ENCODE measurements at places on chromosomes 3 and 15. TPM values are rescaled to one million over a fixed set of nuclear protein-coding genes. Genes with fewer than 3 reads are reported as not detected.

LINGO1 gene
- 0.15 TPM for total RNA-seq

DNA sequence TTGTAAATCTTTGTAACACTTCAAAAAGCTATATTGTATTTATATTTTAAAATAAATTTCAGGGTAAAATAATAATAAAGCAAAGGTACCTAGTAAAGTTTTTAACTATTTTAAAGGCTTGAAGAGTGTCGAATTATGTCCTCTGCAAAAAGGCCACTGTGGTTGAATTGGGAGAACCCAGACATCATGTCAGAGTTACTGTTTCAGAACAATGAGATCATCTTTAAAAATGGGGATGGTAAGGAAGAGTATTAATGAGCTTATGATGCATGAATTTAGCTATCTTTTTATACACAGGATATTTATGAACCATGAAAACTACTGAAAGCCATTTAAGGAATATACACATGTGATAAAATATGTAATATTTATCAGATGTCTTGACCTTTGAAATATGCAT is 26.3 kb downstream of the KCNMB3 start:
- H3K4me1 ChIP-seq, result no peaks in the 10 kb centered on the region
- no peak for DNase-seq
- H3K36me3 ChIP-seq, result no peaks in the 10 kb centered on the region
- H3K27ac ChIP-seq, result no peak overlapping the region
- no peak overlapping the region for H3K4me3 ChIP-seq

DNAJC19 gene
- total RNA-seq, result 39.1 TPM

CFAP100 gene
- 32.5 TPM for total RNA-seq

- H3K4me1 ChIP-seq, result peaks cover 6% of the 10 kb centered on the region
- peaks cover 7% of the 10 kb centered on the region for H3K36me3 ChIP-seq
- H3K4me3 ChIP-seq, result no peak overlapping the region
- H3K27me3 ChIP-seq, result no peaks in the 10 kb centered on the region
These were observed 26.4 kb downstream of the ASB7 start for GRCh38 chr15:100628746-100629145.

DNA sequence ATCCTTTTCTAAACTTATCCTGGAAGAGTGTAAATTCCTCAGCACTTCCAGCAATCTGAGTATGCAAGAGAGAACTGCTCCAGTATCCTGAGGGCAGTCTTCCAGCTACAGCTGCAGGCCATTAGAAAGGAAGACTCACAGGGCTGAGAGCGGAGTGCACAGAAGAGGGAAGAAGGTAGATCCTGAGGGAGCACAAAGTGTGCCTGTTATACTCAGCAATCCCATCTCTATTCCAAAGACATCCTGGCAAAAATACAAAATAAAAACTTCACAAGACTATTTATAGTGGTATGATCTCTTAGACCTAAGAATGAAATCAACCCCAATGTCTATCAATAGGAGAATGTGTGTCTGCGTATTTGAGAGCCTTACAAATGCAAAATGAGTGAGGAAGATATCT is 292.0 kb downstream of the ZIC1 start:
- no peak overlapping the region for H3K4me3 ChIP-seq
- H3K36me3 ChIP-seq, result no peaks in the 10 kb centered on the region
- H3K4me1 ChIP-seq, result no peaks in the 10 kb centered on the region
- no peaks in the 10 kb centered on the region for H3K27me3 ChIP-seq
- H3K27ac ChIP-seq, result no peak overlapping the region

DNA sequence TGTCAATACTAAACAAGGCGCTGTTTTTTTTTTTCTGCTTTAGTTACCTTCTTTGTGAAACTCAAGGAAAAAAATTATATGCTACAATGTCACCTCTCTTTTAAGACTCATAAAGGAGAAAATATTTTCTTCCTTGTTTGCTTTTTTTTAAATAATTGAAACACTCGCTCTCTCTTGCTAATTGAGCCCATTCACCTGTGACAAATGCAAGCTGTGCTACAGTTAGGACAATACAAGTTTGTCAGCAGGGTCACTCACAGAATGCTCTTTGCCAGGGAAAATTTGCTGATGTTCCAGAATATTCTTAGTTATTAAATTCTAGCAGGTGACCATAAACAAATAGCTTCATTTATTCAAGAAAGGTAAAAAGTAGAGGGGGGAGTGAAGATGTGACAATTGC is 375.9 kb upstream of the DPPA4 start:
- no peaks in the 10 kb centered on the region for H3K4me1 ChIP-seq
- H3K27me3 ChIP-seq, result no peaks in the 10 kb centered on the region
- DNase-seq, result no peak
- H3K36me3 ChIP-seq, result no peaks in the 10 kb centered on the region

DNA sequence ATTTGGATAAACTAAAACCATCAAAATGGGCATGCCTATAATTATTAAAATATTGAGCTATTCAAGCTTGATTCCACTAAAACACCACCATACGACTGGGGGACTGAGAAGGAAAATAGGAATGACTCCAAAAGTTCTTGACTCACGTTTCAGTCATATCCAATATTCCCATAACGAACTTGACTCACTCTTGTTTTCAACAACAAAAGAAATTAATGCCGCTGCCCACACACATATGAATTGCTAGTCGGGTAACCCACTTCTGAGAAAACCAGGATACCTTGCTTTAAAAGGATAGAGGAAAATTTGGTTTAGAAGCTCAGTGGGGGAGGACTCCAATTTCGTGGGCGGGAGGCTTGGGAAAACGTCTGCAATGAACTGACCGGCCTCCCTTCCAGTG is 5.2 kb downstream of the HTR3C start:
- no peaks in the 10 kb centered on the region for H3K27me3 ChIP-seq
- no peak for DNase-seq
- H3K4me1 ChIP-seq, result no peaks in the 10 kb centered on the region
- no peaks in the 10 kb centered on the region for H3K36me3 ChIP-seq
- no peak overlapping the region for H3K27ac ChIP-seq

- no peaks in the 10 kb centered on the region for H3K27me3 ChIP-seq
- no peak overlapping the region for H3K4me3 ChIP-seq
- peak overlapping the region; percentile 12 for H3K27ac ChIP-seq
- DNase-seq, result no peak
- no peaks in the 10 kb centered on the region for H3K36me3 ChIP-seq
These were observed 36.6 kb upstream of the CD47 start for GRCh38 chr3:108127301-108127988.

GRCh38 chr15:63050731-63051155 is 8.2 kb downstream of the TPM1 start:
- no peaks in the 10 kb centered on the region for H3K36me3 ChIP-seq
- H3K27ac ChIP-seq, result peak overlapping the region; percentile 95
- H3K27me3 ChIP-seq, result no peaks in the 10 kb centered on the region
- no peak for DNase-seq
- H3K4me3 ChIP-seq, result peak overlapping the region; percentile 71
- peaks cover 52% of the 10 kb centered on the region for H3K4me1 ChIP-seq

MYLK gene
- 176 TPM for total RNA-seq

- no peak for DNase-seq
- H3K27ac ChIP-seq, result no peak overlapping the region
- H3K36me3 ChIP-seq, result no peaks in the 10 kb centered on the region
- no peaks in the 10 kb centered on the region for H3K27me3 ChIP-seq
- peaks cover 3% of the 10 kb centered on the region for H3K4me1 ChIP-seq
- no peak overlapping the region for H3K4me3 ChIP-seq
These were observed 253.1 kb upstream of the TRIM42 start for GRCh38 chr3:140424726-140425125.

- H3K27ac ChIP-seq, result no peak overlapping the region
- no peaks in the 10 kb centered on the region for H3K4me1 ChIP-seq
- H3K4me3 ChIP-seq, result no peak overlapping the region
- no peaks in the 10 kb centered on the region for H3K27me3 ChIP-seq
- no peak for DNase-seq
These were observed 86.6 kb downstream of the MSL2 start for GRCh38 chr3:136109499-136109898.

DNA sequence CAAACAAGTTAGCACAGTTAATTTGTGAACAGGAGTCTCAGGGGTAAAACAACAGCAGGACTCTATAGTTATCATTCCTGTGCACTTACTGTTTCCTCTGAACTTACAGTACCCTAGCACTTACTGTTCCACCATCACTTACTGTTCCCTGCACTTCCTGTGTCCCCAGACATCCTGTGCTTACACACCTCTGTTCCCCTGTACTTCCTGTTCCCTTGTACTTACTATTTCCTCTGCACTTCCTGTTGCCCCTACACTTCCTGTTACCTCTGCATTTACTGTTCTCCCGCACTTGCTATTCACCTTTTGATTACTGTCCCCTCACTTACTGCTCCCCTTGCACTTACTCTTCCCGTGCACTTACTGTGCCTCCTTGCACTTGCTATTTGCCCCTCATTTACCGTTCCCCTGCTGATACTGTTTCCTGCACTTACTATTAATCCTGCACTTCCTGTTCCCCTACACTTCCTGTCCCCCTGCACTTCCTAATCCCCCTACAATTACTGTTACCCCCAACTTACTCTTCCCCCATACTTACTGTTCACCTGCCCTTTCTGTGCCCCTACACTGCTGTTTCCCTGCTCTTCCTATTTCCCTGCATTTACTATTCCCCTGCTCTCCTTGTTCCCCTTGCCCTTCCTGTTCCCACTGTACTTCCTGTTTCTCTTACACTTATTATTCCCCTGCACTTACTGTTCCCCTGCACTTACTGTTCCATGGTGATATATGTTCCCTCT is 30.3 kb downstream of the TPRA1 start:
- no peaks in the 10 kb centered on the region for H3K27me3 ChIP-seq
- DNase-seq, result no peak
- no peak overlapping the region for H3K27ac ChIP-seq
- H3K4me3 ChIP-seq, result no peak overlapping the region

SLC9C1 gene
- total RNA-seq, result not detected

GRCh38 chr15:77167406-77167805 is 96.5 kb upstream of the TSPAN3 start:
- H3K36me3 ChIP-seq, result no peaks in the 10 kb centered on the region
- H3K27ac ChIP-seq, result no peak overlapping the region
- peaks cover 4% of the 10 kb centered on the region for H3K4me1 ChIP-seq

DNA sequence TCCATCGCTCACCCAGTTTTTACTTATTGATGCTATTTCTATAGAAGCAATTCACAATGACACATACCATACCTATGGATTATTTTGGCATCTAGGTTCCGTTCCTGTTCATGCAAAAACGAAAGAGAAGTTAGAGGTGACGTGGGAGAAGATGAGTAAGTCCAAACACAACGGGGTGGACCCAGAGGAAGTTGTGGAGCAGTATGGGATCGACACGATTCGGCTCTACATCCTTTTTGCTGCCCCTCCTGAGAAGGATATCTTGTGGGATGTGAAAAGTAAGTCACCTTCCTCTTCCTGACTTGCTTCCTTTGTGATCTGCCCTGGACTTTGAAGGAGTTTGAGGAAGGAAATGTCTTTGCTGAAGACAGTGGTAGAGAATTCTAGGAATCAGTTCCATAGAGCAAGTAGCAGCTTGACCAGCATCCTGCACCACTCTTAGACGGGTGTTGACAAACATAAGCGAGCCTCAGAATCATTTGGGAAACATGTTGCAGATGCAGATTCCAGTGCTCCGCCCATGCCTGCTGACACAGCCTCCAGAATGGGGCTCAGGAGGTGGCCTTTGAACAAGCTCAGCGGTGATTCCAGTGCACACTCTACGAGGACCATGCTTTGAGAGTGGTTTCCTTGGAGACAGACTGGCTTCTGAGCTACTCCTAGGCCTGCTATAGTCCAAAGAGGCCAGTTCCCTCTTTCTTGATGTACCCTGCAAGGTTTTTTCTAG is 78.4 kb upstream of the LIMD1 start:
- peak overlapping the region; percentile 66 for H3K27ac ChIP-seq
- peaks cover 16% of the 10 kb centered on the region for H3K36me3 ChIP-seq
- H3K4me1 ChIP-seq, result peaks cover 17% of the 10 kb centered on the region
- H3K4me3 ChIP-seq, result no peak overlapping the region
- no peaks in the 10 kb centered on the region for H3K27me3 ChIP-seq

GRCh38 chr15:49606594-49606993 is 14.0 kb downstream of the FAM227B start:
- no peaks in the 10 kb centered on the region for H3K27me3 ChIP-seq
- H3K4me1 ChIP-seq, result no peaks in the 10 kb centered on the region
- H3K4me3 ChIP-seq, result no peak overlapping the region
- no peak for DNase-seq
- no peaks in the 10 kb centered on the region for H3K36me3 ChIP-seq

DNA sequence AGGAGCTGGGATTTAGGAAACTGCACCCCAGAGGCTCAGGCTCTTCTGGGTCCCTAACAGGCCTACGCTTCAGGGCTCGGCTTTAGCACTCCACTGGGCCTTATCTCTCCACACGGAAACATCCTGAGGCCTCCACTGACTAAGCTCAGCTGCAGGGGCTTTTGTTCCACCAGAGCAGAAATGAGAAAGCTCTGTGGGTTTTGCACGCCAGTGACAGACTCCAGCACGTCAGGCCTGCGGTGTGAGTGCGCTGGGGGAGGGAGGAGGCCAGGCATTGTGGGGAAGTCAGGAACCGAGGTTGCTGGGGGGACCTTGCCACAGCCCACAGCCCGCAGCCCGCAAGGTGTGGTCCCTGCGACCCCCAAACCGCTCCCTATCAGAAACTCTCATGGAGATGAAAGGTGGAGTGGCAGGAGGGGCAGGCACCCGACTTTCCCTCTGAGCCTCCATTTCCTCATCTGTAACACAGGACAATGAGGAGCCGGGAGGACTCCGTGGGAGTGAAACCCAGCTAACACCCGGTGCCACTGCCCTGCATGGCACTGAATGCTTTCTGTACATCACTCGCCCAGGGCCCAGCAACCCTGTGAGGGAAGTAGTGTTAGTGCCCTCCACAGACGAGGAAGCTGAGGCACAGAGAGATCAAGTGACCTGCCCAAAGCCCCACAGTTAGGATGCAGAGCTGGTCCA is 106.5 kb downstream of the TPRA1 start:
- no peak overlapping the region for H3K4me3 ChIP-seq
- no peak overlapping the region for H3K27ac ChIP-seq

CCR9 gene
- total RNA-seq, result not detected

GRCh38 chr3:157130467-157131251 is 29.3 kb downstream of the CCNL1 start:
- peaks cover 25% of the 10 kb centered on the region for H3K4me1 ChIP-seq
- DNase-seq, result peak; percentile 79
- H3K27ac ChIP-seq, result peak overlapping the region; percentile 78
- H3K4me3 ChIP-seq, result no peak overlapping the region
- no peaks in the 10 kb centered on the region for H3K27me3 ChIP-seq

DNA sequence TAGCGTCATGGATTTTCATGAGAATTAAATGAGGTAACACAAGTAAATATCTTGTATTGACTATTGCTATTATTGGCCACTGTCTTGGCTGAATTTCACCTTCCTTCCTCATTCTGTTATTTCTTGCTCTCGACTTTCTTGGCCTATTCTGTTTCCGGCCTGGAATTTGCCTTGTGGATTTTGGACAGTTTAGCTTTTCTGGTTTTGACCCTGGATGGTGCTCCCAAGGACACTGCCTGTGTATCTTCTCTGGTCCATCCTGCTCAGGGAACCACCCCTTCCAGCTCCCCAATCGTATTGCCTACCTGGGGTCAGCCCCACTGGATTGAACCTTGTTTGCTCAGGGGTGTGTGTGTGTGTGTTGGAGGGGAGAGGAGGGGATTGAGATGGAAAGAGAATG is 376.2 kb upstream of the C2CD4B start:
- H3K27ac ChIP-seq, result no peak overlapping the region
- no peaks in the 10 kb centered on the region for H3K27me3 ChIP-seq
- no peak overlapping the region for H3K4me3 ChIP-seq
- no peak for DNase-seq

EPHA3 gene
- 0.46 TPM for total RNA-seq

RPUSD2 gene
- total RNA-seq, result 9.2 TPM

Measured in upper lobe of left lung (tissue), 6 donors.